ENCODE measurements at places on chromosomes 12 and 14.

DNA sequence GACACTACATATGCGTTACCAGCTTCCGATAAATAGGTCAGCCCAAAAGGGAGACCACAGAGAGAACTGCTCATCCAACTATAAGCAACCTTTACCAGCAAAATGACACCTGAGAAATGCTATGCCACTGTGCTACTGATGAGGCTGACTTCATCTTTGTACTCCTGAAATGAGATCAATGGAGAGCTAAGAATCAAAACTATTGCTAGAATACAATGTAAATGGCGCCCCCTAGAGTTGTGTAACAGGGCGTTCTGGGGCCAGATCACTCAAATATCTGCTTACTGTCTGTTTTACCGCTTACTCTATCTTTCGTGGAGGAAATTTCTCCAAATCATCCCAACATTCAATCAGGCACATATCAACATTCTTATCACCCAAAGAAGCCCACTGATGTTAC, 4.6 kb downstream of the ZNF384 start:
- H3K36me3 ChIP-seq = peaks cover 29% of the 10 kb centered on the region
- peak; percentile 63 for DNase-seq
- H3K4me1 ChIP-seq = peaks cover 29% of the 10 kb centered on the region
- no peaks in the 10 kb centered on the region for H3K27me3 ChIP-seq

DNA sequence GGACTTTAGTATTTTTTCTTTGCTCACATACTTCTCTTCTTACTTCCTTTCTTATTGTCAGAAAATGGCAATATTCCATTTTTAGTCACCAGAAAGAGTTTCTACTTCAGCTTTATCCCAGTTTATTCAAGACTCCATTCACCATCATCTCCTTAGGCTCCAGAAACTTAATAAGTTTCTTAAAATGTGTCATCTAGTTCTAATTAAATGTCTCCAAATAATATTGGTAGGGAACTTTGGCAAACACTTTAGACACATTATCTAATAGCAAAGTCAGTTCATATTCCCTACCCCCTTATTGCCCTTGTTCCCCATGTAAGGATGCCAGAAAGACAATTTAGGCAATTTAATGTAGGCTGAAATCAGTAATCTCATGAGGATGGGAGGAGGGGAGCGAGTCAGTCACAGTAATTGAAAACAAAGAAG, 15.1 kb downstream of the EPYC start:
- no peak overlapping the region for H3K4me3 ChIP-seq
- no peak overlapping the region for H3K27ac ChIP-seq
- no peaks in the 10 kb centered on the region for H3K4me1 ChIP-seq
- DNase-seq = no peak

- H3K4me3 ChIP-seq = no peak overlapping the region
- H3K27ac ChIP-seq = no peak overlapping the region
Observed at GRCh38 chr12:93144109-93144508, 215.0 kb upstream of the EEA1 start.

DNA sequence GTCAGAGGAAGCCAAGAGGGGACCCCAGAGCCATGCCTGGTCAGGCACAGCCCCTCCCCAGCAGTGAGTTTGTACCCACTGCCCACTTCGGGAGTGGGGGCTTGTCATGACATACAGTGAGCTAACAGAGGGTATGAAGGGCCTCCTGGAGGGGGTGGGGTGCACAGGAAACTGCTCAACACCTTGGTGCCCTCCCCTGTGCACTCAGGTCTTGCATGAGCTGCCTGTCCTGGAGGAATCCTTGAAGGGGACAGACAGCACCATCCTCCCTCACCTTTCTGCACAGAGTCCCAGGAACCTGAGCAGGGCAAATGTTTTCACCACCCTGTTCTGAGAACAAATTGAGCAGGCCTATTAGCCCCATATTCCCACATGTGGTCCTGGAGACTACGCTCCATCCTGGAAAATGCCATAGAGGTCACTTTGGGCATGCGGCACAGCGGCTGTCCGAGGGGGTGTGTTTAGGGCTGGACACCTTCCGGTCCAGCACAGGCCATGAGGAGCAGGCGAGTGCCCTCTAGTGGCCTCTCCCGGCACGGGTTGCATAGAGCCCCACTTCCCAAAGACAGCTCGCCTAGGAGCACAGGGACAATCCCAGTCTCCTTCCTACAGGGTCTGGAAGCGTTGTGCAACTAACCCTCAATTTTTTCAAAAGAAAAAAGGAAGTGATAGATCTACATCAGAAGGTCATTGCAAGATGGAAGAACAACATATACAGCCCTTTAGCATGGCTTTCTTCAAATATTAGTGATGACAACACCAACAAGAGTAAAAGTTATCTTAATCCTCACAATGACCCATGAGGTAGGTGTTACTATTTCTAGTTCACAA, 31.9 kb upstream of the ZFP36L1 start:
- H3K4me3 ChIP-seq = no peak overlapping the region
- H3K27me3 ChIP-seq = no peaks in the 10 kb centered on the region
- no peak overlapping the region for H3K27ac ChIP-seq
- peaks cover 31% of the 10 kb centered on the region for H3K4me1 ChIP-seq
- no peaks in the 10 kb centered on the region for H3K36me3 ChIP-seq
- no peak for DNase-seq

Measured in CD4-positive, CD25-positive, alpha-beta regulatory T cell (primary cell).